ENCODE measurements at places on chromosomes 1 and 21. TPM values are rescaled to one million over a fixed set of nuclear protein-coding genes. Genes with fewer than 3 reads are reported as not detected.
A peak's percentile ranks its signal among the peaks of the same experiment; 100 is the strongest.

DNA sequence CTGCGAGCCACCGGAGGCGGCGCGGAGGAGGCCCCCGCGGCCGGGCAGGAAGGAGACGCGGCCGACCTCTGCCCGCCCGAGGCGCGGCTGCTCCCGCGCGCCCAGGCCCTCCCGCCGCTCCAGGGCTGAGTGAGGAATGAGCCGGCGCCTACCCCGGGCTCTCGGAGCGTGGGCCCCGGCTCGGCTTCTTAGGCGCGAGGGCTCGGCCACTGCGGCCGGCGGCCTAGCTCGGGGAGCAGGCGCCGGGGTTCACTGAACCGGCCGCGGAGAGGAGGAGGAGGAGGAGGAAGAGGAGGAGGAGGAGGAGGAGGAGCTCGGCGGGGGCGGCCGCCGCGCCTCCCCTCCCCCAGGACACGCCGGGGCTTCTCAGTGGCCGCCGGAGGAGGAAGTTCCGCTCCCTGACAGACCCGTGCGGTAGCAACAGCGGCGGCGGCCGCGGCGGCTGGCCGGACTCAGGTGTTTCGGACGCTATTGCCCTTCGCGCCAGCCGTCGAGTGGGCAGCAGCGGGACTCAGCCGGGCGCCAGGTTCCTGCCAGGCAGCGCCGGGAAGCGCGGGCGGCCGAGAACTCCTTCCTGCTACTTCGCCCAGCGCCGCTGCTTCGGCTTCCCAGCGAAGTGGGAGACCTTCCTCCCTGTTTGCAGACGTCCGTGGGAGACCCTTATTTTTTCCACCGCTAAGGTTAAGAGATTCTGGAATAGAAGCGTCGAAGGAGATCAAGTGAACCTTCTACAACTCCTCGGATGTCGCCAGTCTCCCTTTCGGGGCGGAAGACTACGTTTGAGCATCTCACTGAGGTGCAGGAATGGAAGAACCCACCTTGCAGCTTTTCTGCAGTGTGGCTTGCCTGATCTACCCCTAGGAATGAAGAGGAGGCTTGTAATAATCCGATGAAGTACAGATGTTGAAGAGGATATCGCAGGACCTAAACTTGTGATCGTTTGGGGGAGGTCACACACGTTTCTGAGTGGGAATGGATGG is at the start of gene MAN1A2:
MAN1A2 (plus strand) TSS at position 404 of the 980 bp plus-strand sequence. CDS start 735 bp downstream, outside the sequence.
- peak within 1 kb of the TSS; percentile 97 for H3K4me3 ChIP-seq
- H3K27ac ChIP-seq = peak within 1 kb of the TSS; percentile 99
- no peaks in the 10 kb centered on the region for H3K36me3 ChIP-seq
- H3K27me3 ChIP-seq = no peaks in the 10 kb centered on the region

DNA sequence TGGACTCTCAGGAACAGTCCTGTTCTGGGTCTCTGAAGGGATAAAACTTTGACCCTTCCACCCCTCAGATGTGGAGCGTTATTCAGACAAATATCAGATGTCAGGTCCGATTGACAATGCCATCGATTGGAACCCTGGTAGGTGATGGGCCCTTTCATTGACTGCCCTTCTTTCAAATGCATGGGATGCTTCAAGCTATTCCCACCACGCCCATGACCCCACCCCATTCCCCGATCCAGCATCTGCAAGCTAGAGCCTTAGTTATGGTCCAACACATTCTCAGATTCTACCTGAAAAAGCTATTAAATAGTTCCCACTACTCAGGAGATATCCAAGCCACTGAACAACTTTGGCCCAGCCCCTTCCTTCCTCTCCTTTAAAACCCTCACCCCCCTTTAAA is 12.5 kb downstream of the POLR3GL start:
- no peaks in the 10 kb centered on the region for H3K36me3 ChIP-seq
- no peaks in the 10 kb centered on the region for H3K27me3 ChIP-seq
- H3K4me3 ChIP-seq = no peak overlapping the region

- peak overlapping the region; percentile 38 for H3K4me3 ChIP-seq
- H3K27me3 ChIP-seq = no peaks in the 10 kb centered on the region
- peak; percentile 81 for DNase-seq
- H3K27ac ChIP-seq = peak overlapping the region; percentile 93
These were observed 75.0 kb downstream of the CD46 start for GRCh38 chr1:207826557-207827487.

- H3K4me1 ChIP-seq = peaks cover 60% of the 10 kb centered on the region
- no peak overlapping the region for H3K4me3 ChIP-seq
- H3K27ac ChIP-seq = no peak overlapping the region
- no peaks in the 10 kb centered on the region for H3K27me3 ChIP-seq
- DNase-seq = no peak
These were observed 3.8 kb downstream of the SMG7 start for GRCh38 chr1:183476081-183476480.

DNA sequence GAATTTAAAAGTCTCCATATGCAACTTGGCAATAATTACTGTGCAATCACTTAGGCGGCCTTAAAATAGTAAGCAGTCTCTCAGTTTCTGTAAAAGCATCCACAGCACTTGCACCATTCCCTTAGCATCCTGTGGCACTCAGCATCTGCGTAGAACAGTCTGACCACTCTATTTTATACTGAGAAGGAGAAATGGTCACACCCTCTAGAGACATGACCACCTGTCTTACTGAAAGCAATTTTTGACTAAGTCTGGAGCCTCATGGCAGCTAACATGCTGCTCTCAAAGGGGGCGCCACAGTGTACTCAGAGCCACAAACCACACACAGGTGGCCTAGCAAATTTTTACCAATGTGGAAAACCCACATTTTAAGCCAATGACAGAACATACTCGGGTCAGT is 62.0 kb downstream of the KCNK1 start:
- no peak overlapping the region for H3K27ac ChIP-seq
- no peaks in the 10 kb centered on the region for H3K36me3 ChIP-seq
- DNase-seq = no peak
- H3K27me3 ChIP-seq = no peaks in the 10 kb centered on the region

DNA sequence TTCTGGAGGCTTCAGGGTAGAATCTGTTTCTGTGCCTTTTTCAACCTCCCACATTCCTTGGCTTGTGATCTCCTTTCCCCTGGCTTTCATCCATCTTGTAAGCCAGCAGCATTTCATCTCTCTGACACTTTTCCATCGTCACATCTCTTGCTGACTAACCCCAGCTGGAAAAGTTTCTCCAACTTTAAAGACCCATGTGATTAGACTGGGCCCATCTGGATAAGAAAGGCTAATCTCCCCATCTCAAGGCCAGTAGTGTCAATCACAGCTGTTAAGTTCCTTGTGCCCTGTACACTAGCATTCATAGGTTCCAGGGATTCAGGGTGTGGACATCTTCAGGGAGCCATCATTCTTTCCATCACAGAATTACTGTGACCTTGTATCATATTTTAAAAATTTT is 452.1 kb downstream of the TTLL7 start:
- H3K27ac ChIP-seq = no peak overlapping the region
- no peaks in the 10 kb centered on the region for H3K4me1 ChIP-seq
- no peak for DNase-seq

GRCh38 chr1:248872752-248873408 is 14.0 kb upstream of the ZNF692 start:
- H3K36me3 ChIP-seq = no peaks in the 10 kb centered on the region
- H3K27me3 ChIP-seq = no peaks in the 10 kb centered on the region
- no peak for DNase-seq

Gene FMO5
- total RNA-seq = 29.9 TPM
